EL (cell line): ENCODE measurements at places on chromosomes 16 and 17.

DNA sequence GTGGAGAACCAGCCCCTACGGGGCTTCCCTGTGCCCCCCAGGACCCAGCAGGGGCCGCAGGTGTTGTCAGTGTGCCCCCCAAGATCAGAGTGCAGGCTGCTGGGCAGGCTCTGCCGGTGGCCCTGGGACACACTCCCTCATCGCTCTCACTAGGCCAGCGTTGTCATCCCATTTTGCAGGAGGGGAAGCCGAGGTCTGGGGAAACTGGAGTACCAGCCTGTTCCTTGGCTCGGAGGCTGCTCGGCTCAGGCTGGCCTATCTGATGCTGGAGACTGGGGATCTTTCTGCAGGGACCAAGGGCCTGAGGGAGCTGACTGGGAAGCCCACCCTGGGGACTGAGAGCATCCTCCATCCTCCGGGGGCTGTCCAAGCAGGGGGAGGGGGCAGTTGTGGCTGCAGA, 74.2 kb upstream of the CBX4 start:
- DNase-seq: no peak

DNA sequence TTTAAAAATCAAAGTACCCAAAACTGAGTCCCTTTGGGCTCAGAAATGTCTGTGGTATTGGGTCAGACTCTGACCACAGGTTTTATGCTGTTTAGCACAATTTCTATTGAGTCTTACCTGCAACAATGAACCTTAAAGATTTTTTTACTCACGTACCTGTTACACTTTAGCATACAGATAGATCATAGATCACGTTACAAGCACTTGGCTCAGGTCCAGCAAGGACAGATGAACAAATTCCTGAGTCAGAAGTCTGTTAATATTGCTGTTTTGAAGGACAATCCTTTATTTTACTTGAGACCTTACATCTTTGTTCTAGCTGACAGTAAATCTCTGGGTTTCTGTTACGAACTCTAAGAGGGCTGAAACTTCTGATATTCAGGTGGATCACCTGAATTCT, 12.8 kb downstream of the SLC7A6OS start:
- peak; percentile 18 for DNase-seq

DNA sequence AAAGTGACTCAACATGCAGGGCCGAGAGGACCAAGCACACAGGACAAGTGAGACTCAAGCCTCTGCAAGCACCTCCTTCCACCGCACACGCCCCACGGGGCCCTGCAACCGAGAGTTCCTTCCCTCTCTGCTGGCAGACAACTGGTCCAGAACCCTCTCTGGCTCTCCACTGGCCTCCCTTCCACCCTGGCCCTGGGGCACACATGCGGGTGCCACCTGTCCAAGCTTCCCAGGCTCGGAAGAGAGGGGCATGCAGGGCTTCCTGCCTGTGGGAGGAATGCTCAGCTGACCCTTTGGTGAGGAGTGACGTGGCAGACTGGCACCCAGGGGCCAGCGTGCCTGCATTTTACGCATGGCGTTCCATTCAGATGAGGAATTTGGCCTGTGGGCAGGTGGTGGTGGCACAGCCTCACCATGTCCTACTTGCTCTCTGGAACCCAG, 59.8 kb downstream of the PIPOX start:
- DNase-seq: peak; percentile 84

GRCh38 chr17:8212312-8213180, 2.2 kb upstream of the AURKB start:
- peak; percentile 42 for DNase-seq

DNA sequence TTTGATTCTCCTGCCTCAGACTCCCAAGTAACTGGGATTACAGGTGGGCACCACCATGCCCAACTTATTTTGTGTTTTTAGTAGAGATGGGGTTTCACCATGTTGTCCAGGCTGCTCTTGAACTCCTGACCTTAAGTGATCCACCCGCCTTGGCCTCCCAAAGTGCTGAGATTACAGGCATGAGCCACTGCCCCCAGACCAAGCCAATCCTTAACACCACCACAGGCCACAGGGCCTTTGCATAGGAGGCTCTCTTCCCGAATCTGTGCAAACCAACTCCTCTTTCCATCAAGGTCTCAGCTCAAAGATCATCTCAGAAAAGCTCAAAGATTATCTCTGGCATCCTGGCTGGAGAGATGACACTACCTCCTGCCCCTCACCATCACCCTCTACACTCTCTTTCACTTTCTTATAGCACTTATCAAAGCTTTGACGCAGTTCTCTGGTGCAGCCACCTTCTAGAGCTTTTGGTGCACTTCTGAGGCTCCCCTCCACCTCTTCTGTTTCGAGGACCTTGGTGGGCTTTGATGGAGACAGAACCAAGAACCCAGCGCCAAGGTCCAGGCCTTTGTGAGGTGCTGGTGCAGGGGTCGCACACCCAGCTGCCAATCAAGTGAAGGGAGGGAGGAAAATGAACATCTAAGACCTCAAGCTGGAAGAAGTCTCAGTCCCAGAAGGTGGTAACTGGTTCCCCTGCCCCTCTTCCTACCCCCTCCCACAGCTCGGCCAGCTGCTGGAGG, 23.2 kb upstream of the PHB1 start:
- no peak for DNase-seq

DNA sequence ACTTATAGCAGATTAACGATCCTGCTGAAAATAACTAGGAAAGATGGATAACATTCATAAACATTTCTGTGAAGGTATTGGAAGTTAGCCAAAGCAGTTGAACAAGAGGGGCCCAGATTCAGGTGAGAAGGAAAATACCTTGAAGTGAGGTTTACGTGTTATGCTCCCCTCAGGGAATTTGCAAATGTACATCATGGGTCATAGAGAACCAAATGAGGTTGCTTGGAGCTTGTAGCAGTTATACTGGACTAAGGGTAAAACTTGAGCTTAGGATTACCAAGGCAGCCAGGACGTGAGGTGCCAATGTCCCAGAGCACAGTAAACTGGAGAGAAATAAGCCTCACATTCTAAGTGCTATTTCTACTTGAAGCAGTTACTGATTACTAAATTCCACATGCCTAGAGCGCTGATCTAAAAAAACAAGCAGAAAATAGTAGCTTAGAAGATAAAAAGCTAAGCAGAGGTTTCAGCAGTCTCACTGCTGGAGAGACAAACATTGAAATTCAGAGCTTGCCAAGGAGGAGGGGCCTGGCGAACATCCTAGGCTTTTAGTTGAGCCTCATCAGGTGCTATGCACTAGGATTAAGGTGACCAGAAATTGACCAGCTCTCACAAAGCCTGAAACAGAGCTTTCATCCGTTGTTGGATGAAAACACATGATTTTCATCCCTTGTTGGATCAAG, 136.7 kb upstream of the FAM20A start:
- DNase-seq: no peak

GRCh38 chr16:2881783-2882649, 999 bp upstream of the FLYWCH2 start:
- DNase-seq: peak; percentile 25

DNA sequence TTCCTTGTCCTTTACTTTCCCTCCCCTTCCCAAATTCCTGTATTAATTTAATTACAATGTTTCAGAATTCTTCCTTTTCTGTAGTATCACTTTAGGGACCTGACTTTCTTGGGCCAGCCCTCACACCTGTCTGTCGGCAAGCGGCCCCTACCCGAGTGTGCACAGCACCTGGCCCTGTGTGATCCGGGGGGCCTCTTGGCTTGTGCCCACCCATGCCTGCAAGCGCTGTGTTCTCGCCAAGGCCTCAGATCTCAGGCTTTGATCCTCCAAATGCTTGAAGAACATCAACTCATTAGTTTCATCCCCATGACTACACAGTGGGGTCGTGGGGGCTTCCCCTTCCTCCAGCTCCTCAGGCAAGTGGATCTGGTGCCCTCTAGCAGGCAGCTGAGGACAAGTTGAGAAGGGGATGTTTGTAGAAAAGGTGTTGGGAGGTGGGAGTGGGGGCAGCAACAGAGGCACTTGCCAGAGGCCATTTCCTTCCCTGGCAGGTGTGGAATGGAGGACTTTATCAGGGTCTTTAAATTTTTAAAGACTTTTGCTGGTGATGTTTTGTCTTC, 15.7 kb upstream of the CDH3 start:
- DNase-seq: no peak

DNA sequence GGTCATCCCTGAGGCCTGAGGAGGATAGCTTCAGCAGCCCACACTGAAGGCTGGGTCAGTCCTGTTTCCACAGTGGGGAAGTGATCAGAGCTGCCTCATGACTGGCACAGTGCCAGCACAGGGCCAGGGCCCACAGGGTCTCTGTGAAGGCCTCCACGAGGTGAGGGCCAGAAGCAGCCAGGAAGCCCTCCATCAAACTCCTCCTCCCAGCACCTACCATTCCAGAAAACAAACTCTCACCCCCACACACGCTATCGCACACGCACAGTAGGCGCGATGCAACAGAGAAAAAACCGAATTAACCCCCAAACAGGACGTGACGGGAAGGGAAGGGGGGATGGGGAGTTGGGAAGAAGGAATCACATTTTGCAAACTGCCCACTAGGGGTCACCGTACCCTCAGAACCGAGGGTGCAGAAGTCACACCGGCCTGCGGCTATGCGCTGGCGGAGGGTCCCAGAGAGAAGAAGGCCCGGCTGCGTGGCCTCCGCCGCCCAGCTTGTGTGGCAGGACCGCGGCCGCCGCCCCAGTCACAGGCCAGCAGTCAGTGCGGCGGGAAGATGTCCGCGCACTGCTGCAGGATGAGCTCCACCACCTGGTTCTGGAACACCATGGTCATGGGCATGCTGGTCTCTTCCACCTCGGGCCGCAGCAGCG, 37.6 kb downstream of the ARHGAP27 start:
- peak; percentile 86 for DNase-seq
